ENCODE measurements at places on chromosomes 5 and 9. TPM values are rescaled to one million over a fixed set of nuclear protein-coding genes. Genes with fewer than 3 reads are reported as not detected.

Gene SLC2A6
- total RNA-seq: 20.1 TPM

Gene IL4
- total RNA-seq: not detected

Gene INSL4
- total RNA-seq: not detected

Gene GPR150
- 0.97 TPM for total RNA-seq

Gene MELK
- total RNA-seq: 1.5 TPM

Gene CCL21
- not detected for total RNA-seq

Gene DNAH5
- total RNA-seq: not detected

Gene SARDH
- 6.8 TPM for total RNA-seq

Gene GIN1
- 3.6 TPM for total RNA-seq

Gene PCDHGA8
- 0.07 TPM for total RNA-seq

Gene OR1Q1
- total RNA-seq: not detected

Gene ST8SIA4
- total RNA-seq: 59.9 TPM

Gene DND1
- total RNA-seq: 1.1 TPM

Gene LURAP1L
- not detected for total RNA-seq

Gene PHF2
- 28.1 TPM for total RNA-seq

Gene PRDM9
- not detected for total RNA-seq

Gene WNK2
- not detected for total RNA-seq

Gene FCN2
- not detected for total RNA-seq

Gene STARD4
- 53.6 TPM for total RNA-seq

Gene DRD1
- not detected for total RNA-seq

Gene IFNA10
- not detected for total RNA-seq

Gene TENT4A
- total RNA-seq: 65.6 TPM

Gene SLCO6A1
- total RNA-seq: not detected

All from natural killer cell (primary cell).